ENCODE measurements at places on chromosomes 4 and X.

DNA sequence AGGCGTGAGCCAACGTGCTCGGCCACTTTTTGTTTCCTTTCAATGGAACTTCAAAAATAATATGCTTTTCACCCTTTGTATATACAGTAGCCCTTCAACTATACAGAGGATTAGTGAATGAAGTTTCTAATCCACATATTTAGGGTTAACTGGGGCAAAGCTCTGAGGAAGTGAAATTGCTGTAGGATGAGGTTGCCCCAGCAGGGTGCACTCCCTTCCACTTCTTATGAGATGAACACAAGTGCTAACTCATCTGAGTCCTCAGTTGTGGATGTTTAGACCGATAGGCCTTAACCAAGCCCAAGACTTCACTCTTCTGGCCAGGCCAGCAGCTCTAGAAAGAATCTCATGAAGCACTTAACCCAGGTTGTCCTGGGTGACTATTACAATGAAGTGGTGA, 29.1 kb upstream of the CT55 start:
- no peak for DNase-seq

- no peak for DNase-seq
Observed at GRCh38 chr4:29259556-29259955, 1460.6 kb upstream of the PCDH7 start.

GRCh38 chr4:151948351-151949016, 187.7 kb upstream of the GATB start:
- DNase-seq, result no peak

DNA sequence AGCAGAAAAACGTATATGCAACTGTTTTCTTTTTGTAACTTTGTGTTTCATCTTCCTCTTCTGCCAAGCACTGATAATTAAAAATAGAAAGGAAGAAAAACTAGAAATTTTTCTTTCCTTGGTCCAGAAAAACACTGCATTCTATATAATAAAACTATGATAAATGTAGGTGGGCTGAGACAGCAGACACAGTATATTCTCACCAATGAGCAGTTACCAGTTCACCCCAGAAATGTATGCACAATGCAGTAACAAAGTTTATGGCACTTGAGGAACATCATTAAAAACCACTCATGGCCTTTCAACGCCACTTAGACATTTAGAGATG, 79.4 kb downstream of the FAT1 start:
- DNase-seq, result no peak

DNA sequence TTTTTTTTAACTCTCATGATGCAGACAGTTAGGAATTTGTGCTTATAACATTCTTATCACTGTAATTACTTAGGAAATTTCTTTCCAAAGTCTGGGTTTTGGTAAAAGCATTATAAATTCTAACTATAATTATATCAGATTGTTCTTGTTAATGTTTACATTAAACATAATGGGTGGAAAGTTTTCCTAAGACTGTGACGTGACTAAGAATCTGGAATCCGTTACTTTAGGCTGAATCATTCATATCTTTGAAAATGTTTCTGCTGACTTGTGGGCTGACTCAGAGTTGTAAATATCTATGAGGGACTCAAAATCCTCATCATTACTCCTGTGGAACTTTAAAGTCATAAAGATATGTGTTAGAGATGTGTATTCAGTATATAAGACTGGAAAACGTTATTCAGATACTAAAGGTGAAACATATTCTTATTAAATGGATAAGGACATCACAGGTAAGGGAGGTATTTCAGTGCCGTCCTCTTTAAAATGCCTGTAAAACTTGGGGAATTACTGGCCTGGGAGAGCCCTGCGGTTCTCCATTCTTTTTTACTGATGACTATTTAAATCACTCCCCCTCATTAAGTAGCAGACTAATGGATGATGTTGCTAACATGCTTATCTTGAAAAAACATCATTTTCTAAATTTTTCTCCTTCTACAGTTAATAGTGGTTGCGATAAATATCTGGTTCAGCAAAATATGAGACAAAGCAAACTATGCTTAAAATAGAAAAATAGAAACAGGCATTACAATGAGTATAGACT, 159.0 kb downstream of the DCLK2 start:
- DNase-seq, result no peak

- DNase-seq, result no peak
Observed at GRCh38 chr4:172411149-172411548, 597.9 kb downstream of the GALNTL6 start.

GRCh38 chrX:40172401-40173142, 74.8 kb upstream of the BCOR start:
- no peak for DNase-seq

GRCh38 chr4:110704748-110705439, 82.0 kb upstream of the PITX2 start:
- no peak for DNase-seq

GRCh38 chrX:153646620-153647373, at the start of gene DUSP9:
Gene DUSP9, plus strand, starts transcription at chrX:153647203. Its CDS starts 751 bp downstream, at chrX:153647954.
- peak; percentile 52 for DNase-seq

DNA sequence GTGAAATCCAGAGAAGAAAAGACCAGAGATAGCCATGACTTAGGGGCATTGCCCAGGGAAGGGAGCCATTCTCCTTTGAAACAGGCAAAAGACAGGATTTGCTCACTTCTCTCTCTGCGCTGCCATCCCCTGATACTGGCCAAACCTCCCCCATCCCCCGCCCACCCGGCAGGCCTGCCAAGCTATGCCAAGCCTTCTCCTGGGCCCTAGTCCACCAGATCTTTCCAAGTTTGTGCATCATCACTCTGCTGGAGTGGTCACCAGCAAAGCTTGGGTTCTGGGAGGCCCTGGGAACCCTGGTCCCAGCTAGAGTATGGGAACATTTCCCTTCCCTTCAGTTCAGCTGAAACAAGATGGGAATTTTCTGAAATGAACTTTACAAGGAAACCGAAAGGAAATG, 18.4 kb downstream of the EFNB1 start:
- DNase-seq, result no peak

- no peak for DNase-seq
Observed at GRCh38 chr4:123578276-123579029, 181.9 kb downstream of the SPRY1 start.

DNA sequence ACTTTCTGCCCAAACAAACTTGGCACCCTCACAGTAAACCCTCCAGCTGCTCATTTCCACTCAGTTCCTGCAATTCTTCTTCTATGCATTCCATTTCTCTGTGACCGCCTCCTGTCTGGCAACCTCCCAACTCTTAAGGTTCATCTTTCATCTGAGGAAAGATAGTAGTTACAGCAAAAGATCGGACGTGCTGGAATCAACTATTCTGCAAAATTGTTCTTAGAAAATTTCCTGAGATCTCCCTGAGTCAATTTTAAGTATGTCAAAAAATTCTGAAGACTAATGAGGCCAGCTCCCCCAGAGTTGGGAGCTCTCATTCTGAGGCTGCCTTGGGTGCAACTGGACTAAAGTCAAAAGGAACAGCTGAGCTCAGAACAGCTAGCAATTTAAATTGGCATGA, 1026.0 kb downstream of the ADGRL3 start:
- no peak for DNase-seq

DNA sequence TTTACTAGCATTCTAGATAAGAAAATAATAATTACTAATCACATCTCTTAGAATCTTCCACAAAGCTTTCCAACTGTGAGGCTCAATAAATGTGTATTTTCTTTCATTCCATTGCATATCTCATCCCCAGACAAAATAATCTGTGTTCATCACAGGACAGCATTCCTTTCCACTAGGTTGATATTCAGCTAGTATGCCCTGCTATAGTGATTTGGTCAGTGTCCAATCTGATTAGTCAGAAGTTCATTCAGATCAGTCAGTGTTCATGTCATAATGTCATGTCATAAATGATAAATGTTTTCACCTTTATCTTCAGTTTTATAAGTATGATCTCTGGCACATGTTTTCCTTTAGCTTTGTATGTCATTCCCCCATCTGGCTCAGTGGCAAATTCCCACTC, 611.4 kb downstream of the KCTD8 start:
- DNase-seq, result no peak

DNA sequence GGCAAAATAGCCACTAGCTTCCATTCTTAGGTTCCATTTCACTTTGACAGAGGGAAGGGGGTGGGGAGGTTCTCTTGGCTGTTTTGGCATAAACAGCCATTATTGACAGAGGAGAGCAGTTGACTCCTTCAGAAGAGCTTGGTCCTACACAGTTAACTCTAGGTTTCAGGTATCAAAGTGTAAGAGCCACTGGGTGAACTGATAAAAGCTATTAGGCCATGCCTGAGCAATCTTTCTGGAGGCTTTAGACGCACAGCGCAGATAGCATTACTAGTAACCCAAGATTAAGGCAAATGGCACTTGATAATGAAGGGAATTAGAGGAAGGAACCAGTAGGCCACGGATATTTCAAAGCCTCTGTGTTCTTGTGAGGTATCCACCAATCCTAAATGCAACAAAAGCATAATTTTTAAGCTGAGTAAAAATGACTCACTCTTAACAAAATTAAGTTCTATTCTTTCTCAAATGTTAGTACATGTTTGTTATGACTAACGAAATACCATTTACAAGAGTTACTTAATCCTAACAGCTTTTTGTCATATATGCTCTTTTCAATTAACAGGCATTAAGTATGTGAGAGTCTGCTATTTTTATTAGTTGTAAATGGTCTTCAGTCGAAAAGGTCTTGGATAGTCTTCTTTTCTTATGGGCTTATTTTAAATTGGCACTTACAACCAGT, 53.6 kb downstream of the SLC7A11 start:
- DNase-seq, result no peak

- DNase-seq, result no peak
Observed at GRCh38 chr4:10982305-10982704, 297.7 kb upstream of the CLNK start.

DNA sequence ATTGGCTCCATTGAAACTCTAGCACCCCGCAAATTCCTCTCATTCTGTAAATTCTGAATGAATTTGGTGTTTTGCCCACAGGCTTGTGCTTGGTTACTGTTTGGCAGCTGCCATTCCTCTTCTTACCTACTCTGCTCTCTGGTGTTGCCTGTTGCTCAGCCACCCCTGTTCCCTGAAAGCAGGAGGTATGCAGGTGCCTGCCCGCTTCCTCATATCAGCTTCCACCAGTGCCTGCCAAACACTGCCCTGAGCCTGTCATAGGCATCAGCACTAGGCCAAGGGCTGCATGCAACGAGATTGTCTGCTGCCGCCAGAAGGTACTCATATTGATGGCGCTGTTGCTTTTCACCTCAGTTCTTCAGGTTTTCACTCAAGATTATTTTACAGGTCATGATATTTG, 978.1 kb downstream of the C4orf33 start:
- DNase-seq, result no peak

DNA sequence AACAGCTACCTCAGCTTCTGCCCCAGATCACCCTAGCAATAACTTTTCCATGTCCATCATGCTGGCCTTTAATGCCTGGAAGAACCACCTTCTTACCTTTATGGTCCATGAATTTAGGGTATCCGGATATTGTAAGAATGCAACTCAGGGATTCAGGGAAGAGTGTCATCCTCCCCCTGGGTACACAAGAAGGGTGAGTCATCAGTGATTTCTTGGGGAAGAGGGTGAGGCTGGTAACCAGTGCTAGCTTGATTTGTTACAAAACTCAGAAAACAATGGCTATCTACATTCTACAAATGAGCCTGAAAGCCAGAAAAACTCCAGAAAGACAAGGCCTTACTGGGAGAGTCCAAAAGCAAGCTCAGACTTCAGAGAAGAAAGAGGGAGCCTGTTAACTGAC, 10.4 kb upstream of the NALF2 start:
- DNase-seq, result no peak

DNA sequence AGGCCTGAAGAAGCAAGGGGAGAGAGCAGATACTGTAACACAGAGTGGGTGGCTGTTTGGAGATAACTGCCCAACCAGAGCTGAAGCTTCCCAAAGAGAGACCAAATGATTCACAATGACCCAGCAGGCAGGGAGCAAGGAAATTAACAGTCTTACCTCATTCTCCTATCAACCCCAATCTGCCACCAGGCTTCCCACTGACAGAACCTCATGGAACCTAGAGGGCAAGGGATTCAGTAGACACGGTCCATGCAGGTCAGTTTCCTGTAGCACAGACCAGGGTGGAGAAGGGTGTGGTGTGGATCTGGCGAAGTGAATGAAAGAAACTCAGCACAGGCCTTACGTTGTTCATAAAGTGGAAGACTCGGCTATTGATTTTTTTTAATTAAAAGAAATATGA, 60.7 kb upstream of the ALB start:
- DNase-seq, result no peak

GRCh38 chrX:2284601-2285000, 216.2 kb downstream of the DHRSX start:
- no peak for DNase-seq

GRCh38 chr4:123699880-123700771, 303.5 kb downstream of the SPRY1 start:
- no peak for DNase-seq

DNA sequence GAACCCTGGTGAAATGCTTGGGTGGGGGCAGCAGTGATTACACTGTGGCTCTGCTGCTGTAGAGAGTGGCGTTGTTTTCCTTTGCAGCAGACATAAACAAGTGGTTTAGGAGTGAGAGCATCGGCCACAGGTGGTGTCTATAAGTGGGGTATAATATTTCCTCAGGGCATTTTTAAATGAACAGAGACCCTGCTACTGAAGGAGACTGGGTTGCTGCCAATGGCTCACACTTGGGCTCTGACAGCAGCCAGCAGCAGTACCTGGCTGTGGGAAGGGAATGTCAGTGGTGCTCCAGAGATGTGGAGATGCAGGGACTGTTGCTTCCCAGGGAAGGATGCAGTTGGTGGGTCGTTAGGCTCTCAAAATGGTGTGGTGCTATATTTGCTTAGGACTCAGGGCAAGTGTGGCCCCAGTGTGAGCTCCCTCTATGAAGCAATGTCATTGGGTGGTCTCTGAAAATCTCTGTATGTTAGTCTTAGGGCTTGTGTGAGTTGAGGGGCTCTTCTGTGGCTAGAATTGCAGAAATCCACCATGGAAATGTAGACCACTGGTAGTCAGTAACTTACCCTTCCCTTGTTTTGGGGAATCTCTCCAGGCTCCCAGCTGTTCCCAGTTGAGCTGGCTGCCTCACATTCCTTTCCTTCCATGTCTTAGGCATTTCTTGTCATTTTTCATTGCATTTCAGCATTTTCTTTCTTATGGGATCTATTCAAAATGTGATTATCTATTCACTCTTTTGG, 1023.0 kb upstream of the GRID2 start:
- no peak for DNase-seq

GRCh38 chr4:172042714-172043114, 229.5 kb downstream of the GALNTL6 start:
- no peak for DNase-seq

- peak; percentile 10 for DNase-seq
Observed at GRCh38 chr4:5784960-5785611, 74.1 kb downstream of the EVC start.

- DNase-seq, result no peak
Observed at GRCh38 chrX:1533058-1533457, 3.9 kb downstream of the P2RY8 start.

- DNase-seq, result no peak
Observed at GRCh38 chr4:168264903-168265302, 53.6 kb downstream of the DDX60 start.
